ENCODE measurements at places on chromosomes 2 and 18.

DNA sequence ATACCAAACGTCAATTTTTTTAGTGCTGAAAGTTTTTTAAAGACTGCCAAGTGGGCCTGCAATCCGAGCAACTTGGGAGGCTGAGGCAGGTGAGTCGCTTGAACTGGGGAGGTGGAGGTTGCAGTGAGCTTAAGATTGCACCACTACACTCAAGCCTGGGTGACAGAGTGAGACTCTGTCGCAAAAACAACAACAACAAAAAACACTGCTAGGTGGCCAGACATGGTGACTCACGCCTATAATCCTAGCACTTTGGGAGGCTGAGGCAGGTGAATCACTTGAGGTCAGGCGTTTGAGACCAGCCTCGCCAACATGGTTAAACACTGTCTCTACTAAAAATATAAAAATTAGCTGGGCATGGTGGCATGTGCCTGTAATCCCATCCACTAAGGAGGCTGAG is 202.8 kb upstream of the COPS8 start:
- DNase-seq: no peak

GRCh38 chr2:28587526-28588291 is 91.8 kb downstream of the PLB1 start:
- DNase-seq: no peak

DNA sequence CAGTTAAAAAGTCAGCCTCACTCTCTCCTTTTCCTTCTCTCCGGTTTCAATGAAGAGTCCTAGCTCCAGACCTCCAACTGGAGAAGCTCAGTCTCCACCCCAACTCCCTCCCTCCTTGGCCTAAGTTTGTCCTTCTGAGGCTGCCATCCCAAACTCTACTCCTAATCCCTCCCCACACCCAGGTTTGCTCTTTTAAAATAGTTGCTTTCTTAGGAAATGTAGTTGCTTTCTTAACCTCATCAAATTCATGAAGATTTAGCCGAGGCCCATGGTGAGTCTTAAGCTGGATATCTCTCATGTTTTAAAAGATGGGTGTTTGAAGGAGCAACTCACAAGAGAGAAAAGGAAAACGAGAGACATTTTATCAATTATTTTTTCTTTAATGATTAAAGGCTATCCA is 937 bp upstream of the LANCL1 start:
- DNase-seq: peak; percentile 5

DNA sequence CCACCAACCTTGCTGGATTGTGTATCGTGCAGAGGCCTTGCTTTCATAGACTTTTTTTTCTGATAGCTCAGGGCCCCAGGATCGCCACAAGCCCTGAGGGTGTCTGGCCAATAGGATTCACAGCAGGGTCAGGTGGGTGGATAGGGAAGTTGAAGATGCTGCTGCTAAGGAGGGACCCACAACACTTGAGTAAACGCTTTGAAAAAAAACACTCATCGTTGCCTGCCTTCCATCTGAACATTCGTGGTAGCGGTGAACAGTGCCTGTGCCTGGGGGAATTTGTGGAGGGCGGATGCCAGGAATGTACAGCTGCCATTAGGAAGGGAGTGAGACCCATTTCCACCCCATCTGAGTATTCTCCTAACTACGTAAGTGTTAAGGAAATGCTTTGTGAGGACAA is 104.6 kb upstream of the TPO start:
- no peak for DNase-seq

DNA sequence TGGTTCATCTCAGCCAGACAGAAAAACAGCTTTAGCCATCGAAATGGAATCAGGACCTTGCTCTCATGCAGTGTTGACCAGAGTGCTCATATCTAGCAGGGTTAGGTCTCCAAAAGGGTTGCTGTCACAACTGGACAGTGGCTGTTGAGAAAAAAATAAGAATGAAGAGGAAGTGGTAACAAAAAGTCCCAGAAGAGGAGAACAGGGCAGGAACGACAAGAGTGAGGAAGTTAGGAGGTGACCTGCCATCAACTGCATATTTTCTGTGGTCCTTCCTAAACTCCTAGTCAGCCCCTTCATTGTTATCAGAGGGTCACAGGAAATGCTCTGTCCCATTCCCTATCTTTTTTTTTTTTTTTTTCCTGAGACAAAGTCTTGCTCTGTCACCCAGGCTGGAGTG is 188.1 kb upstream of the LINC00305 start:
- DNase-seq: no peak

DNA sequence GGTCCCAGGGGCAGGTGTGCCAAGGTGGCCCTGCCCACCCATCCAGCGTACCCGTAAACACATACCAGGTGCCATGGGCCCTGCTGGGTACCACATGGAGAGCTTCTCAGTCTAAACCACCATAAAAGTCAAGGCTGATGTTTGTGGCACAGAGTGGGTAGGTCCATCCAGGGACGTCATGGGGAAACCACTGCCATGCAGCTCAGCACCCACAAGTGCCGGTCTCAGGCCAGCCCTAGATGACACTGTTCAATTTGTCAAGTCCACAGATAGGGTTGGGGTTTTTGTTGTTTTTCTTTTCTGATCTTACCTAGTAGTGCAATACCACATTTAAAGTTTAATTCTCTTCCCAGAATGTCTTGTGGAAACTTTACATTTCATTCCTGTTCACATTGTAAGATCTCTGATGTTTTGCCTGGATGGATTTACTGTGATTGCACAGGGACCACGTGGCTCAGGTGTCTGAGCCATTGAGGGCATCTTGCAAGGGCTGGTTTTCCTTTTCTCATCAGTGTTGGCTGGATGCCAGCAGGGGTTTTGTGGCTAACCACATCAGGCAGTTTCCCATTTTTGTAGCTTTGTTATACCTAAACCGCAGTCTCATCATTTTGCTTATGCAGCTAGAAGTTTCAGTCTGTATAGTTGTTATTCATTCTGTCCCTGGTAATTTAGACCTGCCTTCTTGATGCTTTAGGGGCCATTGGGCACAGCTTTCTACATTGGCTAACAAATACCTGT is 64.7 kb downstream of the STK25 start:
- peak; percentile 92 for DNase-seq
